ENCODE measurements at places on chromosomes 7 and 10.

- no peak for DNase-seq
Measured at GRCh38 chr10:122537545-122537944, 23.0 kb upstream of the DMBT1 start.

GRCh38 chr10:78770167-78771090 lies 298.3 kb upstream of the ZMIZ1 start:
- DNase-seq = no peak

DNA sequence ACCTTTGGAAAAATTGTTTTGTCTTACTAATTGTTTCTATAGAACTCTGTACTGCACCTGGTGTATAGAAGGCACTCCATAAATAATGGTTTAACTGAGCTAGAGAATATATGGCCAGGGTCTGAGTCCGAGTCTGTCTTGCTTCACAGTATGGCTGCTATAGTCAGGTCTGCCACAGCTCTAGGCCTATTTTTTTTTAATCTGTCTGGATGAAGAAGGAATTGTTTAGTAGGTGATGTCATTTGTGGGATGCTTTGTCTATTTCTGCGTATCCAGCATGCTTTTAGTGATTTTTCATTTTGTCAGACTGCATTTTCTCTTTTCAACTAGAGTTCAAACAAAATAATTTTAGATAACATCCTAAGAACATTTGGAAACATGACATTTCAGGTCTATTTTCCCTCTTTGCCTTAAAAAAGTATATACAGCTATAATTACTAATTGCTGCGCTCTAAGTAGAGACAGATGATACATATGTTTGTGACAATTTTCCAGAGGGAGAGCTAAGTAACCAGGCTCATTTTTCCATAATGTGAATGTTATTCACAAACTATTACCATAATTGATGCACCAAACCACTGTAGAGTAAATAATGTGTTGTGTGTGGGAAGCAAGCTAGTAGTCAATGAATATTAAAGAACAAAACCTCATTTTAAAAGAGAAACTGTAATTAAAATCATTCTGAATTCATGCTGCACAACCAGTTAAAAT lies 361.7 kb downstream of the AUTS2 start:
- DNase-seq = no peak

DNA sequence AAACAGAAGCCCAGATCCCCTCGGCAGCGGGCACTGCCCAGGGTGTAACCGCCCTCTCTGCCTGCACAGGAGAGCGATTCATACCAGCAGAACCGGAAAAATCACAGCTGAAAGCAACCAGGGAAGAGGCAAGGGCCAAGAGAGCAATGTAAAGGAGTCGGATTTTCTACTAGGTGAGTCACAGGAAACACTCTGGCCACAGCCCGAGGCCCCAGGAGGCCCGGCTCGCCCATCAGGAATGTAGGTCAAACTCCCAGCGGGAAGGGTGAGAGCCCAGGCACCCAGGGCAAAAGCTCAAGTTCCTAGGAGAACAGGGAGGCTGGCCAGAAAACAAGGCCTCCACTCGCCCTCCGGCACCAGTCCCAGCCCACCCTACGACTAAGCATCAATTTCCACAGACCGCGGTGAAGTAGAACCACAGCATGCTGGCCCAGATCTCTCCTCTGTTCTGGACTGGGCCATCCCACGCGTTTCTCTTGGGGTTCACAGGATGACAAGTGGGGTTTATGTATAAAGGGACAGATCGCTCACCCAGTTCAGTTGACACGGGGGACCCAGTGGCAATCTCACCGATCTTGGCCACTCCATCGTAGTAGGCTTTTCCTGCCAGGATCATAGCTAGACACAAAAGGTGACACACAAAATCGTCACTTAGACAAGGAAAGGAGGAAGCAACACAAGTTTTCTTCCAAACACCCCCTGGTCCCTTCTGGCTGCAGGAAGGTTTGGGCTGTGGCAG lies 46.2 kb downstream of the BAIAP2L1 start:
- DNase-seq = no peak

GRCh38 chr10:15433850-15434537 lies 62.9 kb upstream of the FAM171A1 start:
- no peak for DNase-seq

GRCh38 chr7:41162612-41163011 lies 540.3 kb downstream of the INHBA start:
- no peak for DNase-seq

- DNase-seq = no peak
Measured at GRCh38 chr10:4546500-4546899, 279.5 kb upstream of the AKR1E2 start.

DNA sequence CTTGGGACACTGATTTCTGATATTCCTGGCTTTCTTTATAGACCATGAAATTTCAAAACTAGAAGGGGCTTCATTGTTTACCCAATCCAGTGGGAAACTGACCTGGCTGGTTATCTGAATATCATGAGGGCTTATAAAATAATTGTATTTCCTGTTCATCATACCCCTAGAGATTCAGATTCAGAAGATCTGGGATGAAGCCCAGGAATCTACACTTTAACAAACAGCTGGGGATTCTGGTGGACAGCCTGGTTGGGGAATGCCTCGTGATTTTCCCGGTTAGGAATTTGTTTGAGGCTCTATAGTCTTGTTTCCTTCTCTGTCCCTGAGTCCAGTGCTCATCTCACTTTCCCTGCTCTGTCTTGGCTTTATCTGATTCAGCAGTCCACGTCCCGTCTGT lies 110.3 kb downstream of the ADRA2A start:
- no peak for DNase-seq

Data from stimulated activated CD8-positive, alpha-beta memory T cell treated with anti-CD3 and anti-CD28 coated beads, Interleukin-15, amount 100 ng/mL, for 24 hours (primary cell).